Neuronal stem cell (in vitro differentiated cells): ENCODE measurements at places on chromosomes 7 and 10.

GRCh38 chr10:43076311-43076875 lies 476 bp upstream of the RET start:
- no peak for DNase-seq

GRCh38 chr10:130188195-130189175 lies 52.3 kb downstream of the GLRX3 start:
- no peak for DNase-seq

- no peak for DNase-seq
These were observed 231.8 kb downstream of the AHR start for GRCh38 chr7:17530244-17530643.

DNA sequence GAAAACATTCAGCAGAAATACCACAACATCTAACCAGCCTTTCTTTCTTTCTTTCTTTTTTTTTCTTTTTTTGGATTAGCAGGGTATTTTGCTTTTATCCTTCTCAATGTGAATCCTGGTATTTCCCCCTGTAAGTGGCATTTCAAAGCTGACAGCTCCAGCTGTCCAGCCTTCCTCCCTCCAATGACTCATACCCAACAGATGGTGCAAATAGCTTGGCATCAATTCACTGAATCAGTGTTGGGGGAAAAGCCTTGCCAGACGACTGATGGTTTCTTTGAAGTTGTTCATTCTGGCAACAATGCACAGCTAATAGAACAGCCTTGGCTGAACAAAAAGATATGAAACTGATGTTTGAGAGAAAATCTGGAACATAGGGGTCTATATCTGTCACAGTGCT lies 316.8 kb upstream of the STEAP1 start:
- DNase-seq, result peak; percentile 44
